Breast epithelium (tissue), 4 donors: ENCODE measurements at places on chromosomes 6 and 20. TPM values are rescaled to one million over a fixed set of nuclear protein-coding genes. Genes with fewer than 3 reads are reported as not detected.

DNA sequence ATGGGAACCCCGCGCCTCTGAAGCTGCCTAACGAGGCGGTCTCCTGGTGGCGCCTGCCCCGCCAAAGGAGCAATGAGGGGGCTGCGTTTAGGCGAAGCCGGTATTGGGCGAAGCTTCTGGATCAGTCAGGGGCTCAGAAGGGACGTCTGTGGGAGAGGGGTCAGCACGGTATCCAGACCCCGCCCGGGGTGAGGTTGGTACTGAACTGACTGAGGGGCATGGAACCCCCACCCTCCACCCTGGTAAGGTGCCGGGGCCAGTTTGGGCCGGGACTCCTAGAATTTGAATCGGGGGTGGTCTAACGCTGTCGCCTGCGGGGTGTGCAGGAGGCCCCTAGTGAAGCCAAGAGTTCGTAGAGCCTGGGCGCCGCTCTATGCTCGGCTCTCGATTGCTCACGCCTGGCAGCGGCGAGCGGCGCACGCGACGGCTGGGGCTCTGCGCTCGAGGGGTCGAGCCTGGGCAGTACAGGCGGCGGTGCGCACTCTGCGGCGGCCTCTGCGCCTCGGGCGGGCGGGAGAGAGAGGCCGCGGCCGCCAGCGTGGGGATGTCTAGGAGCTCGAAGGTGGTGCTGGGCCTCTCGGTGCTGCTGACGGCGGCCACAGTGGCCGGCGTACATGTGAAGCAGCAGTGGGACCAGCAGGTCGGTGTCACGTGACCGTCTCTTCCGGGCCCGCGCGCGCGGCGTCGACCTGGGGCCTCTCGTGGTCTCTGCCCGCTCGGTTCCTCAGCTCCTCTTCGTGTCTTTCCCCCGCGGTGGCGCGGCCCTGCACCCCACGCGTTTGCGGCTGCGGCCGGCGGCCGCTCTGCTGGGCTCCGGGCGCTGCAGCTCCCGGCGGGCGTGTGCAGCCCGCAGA, at the start of the genes KAT14 and PET117:
TSS of gene KAT14 (plus strand) at position 452 of the 854 bp plus-strand sequence. CDS start 4,798 bp downstream, outside the sequence.
TSS of gene PET117 (plus strand) at position 452 of the 854 bp plus-strand sequence. CDS start at position 545, 93 bp downstream.
- peak within 1 kb of the TSS; percentile 94 for H3K27ac ChIP-seq
- peak within 1 kb of the TSS; percentile 97 for H3K4me3 ChIP-seq
- no peaks in the 10 kb centered on the region for H3K27me3 ChIP-seq
- DNase-seq = peak; percentile 78
- H3K4me1 ChIP-seq = peaks cover 10% of the 10 kb centered on the region

Gene LRRN4
- not detected for total RNA-seq

Gene HSPA1L
- total RNA-seq = 1.3 TPM

Gene ESR1
- 2.2 TPM for total RNA-seq

DNA sequence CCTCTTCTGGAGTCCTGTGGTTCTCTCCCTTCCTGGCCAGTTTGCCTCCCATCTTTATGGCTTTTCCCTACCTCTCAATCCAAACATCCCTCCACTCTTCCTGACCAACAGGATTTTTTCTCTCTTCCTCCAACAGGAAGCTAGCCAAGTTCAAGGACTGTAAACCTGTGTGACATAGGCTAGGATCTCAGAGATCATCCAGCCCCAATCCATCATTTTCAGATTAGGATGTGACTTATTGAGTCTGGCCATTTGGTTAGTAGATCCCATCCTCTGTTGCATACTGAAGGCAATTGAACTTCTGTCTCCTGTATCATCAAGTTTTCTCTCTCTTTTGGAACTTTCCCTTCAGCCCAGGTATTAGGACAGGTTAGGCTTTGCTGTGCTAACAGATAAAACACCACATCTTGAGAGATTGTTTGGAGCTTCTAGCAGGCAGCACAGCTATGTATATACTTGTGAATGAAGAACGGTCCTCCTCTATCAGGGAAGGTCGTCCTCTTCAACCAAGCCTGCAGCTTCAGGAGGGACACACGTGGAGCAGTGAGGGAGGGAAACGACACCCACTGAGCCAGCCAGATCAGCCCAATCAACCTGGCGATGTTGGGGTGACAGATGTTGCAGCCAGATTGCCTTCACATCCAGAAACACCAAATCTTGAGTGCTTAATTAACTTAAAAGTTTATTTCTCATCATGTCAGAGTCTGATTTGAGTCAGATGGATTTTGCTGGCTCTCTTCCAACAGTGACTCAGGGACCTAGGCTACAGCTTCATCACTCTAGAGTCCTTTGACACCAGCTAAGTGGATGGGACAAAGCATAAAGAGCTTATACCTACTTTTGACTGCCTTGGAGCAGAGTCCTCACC, 106.8 kb downstream of the GJA10 start:
- no peaks in the 10 kb centered on the region for H3K27me3 ChIP-seq
- H3K36me3 ChIP-seq = no peaks in the 10 kb centered on the region
- peaks cover 5% of the 10 kb centered on the region for H3K4me1 ChIP-seq
- no peak for DNase-seq

Gene HCK
- 10.2 TPM for total RNA-seq

GRCh38 chr6:30360139-30360538, 15.2 kb downstream of the RPP21 start:
- no peaks in the 10 kb centered on the region for H3K36me3 ChIP-seq
- peaks cover 3% of the 10 kb centered on the region for H3K27me3 ChIP-seq
- H3K27ac ChIP-seq = no peak overlapping the region

DNA sequence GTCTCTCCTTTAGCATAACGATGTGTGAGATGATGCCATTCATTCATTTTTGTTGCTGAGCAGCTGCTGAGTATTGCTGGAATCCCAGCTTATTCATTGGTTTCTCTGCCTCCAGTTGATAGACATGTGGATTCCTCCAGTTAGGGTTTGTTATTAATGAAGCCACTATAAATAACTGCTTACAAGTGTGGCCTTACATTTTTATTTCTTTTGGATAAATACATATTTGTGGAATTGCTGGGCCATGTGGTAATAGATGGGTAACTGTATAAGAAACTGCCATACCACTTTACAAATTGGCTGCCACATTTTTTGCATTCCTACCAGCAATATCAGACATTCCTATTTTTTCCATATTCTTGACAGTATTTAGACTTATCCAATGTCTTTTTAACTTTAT, 2.6 kb upstream of the HLA-B start:
- no peaks in the 10 kb centered on the region for H3K4me1 ChIP-seq
- no peak overlapping the region for H3K4me3 ChIP-seq
- no peaks in the 10 kb centered on the region for H3K36me3 ChIP-seq
- DNase-seq = no peak
- no peaks in the 10 kb centered on the region for H3K27me3 ChIP-seq
- no peak overlapping the region for H3K27ac ChIP-seq

GRCh38 chr6:37486121-37486839, 13.4 kb downstream of the CCDC167 start:
- no peak overlapping the region for H3K27ac ChIP-seq
- no peaks in the 10 kb centered on the region for H3K4me1 ChIP-seq
- no peaks in the 10 kb centered on the region for H3K36me3 ChIP-seq
- H3K27me3 ChIP-seq = no peaks in the 10 kb centered on the region
- no peak for DNase-seq
- no peak overlapping the region for H3K4me3 ChIP-seq

DNA sequence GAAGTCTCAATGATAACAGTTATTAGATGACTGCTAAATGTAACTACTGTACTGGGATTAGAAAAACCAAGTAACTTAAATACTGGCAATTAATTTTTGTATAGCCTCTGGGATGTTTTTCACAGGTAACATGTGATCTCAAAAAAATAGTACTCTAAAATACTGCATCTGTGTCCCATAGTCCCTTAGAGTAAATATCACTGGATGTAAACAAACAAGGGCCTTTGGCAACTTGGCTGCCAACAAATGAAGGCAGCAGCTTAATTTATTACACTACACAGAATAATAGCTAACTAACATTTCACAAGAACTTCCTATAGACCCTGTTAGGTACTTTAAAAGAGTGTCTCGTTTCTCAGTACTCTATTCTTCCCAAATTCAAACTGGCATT, 14.0 kb downstream of the ARHGAP18 start:
- H3K27ac ChIP-seq = no peak overlapping the region
- DNase-seq = no peak
- no peaks in the 10 kb centered on the region for H3K4me1 ChIP-seq
- no peaks in the 10 kb centered on the region for H3K36me3 ChIP-seq
- H3K4me3 ChIP-seq = no peak overlapping the region

- no peaks in the 10 kb centered on the region for H3K27me3 ChIP-seq
- no peak overlapping the region for H3K27ac ChIP-seq
- no peaks in the 10 kb centered on the region for H3K36me3 ChIP-seq
Observed at GRCh38 chr6:11869672-11870340, 91.2 kb upstream of the ADTRP start.

Gene GPRC6A
- not detected for total RNA-seq

DNA sequence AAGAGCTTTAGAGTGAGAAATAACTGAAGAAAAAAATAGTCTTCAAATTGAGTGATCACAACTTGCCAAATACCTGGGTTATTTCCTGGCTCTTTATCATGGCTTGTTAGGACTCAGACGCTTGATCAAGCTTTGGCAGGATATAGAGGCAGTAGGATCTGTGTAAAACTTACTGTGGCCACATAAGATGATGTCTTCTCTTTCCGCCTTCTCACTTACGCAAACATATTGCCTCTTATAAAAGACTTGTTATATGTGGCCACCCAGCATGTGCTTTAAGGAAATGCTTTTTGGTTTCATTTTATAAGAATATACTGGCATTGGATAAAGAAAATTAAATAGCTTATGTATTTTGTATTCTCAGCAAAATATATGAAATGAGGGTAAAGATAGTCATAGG, 101.8 kb upstream of the AKIRIN2 start:
- no peaks in the 10 kb centered on the region for H3K4me1 ChIP-seq
- no peak overlapping the region for H3K4me3 ChIP-seq
- no peak for DNase-seq
- no peaks in the 10 kb centered on the region for H3K27me3 ChIP-seq
- H3K36me3 ChIP-seq = no peaks in the 10 kb centered on the region
- H3K27ac ChIP-seq = no peak overlapping the region

DNA sequence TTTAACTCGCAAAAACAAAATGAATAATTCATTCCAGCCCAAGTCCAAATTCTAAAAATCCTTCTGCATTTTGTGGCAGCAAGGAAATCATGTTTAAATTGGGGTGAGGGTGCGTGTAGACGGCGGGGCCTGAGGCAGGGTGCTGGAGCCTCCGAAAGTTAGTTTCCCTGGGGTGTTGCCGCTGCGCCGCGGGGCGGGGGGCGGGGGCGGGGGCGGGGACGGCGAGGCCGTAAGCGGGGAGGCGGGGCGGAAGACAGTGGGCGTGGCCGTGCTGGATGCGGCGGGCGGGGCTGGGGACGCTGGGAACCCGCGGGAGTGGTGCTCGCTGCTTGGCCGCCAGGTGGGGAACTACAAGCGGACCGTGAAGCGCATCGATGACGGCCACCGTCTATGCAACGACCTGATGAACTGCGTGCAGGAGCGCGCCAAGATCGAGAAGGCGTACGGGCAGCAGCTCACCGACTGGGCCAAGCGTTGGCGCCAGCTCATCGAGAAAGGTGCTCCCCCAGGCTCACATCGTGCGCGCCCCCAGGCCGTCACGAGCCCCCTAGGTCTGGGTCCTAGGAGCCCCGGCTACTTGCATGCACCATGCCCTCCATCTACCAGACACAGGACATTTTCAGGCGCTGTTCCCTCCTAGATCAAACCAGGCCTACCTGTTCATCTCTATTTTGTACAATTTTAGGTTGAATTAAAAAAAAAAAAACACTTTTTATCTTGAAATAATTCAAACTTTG, 29.0 kb downstream of the SPDEF start:
- no peaks in the 10 kb centered on the region for H3K36me3 ChIP-seq
- peak; percentile 96 for DNase-seq
- H3K27ac ChIP-seq = no peak overlapping the region
- no peaks in the 10 kb centered on the region for H3K27me3 ChIP-seq
- peak overlapping the region; percentile 58 for H3K4me3 ChIP-seq
- H3K4me1 ChIP-seq = peaks cover 5% of the 10 kb centered on the region

- H3K27me3 ChIP-seq = no peaks in the 10 kb centered on the region
- no peak overlapping the region for H3K27ac ChIP-seq
- H3K4me3 ChIP-seq = no peak overlapping the region
Observed at GRCh38 chr6:160031442-160031841, 62.6 kb downstream of the IGF2R start.

GRCh38 chr20:38127920-38128528, 37.0 kb downstream of the TGM2 start:
- H3K27me3 ChIP-seq = no peaks in the 10 kb centered on the region
- no peaks in the 10 kb centered on the region for H3K36me3 ChIP-seq
- no peak overlapping the region for H3K27ac ChIP-seq
- no peaks in the 10 kb centered on the region for H3K4me1 ChIP-seq
- DNase-seq = no peak
- no peak overlapping the region for H3K4me3 ChIP-seq

Gene MYT1
- total RNA-seq = under 0.01 TPM

Gene OXT
- not detected for total RNA-seq

DNA sequence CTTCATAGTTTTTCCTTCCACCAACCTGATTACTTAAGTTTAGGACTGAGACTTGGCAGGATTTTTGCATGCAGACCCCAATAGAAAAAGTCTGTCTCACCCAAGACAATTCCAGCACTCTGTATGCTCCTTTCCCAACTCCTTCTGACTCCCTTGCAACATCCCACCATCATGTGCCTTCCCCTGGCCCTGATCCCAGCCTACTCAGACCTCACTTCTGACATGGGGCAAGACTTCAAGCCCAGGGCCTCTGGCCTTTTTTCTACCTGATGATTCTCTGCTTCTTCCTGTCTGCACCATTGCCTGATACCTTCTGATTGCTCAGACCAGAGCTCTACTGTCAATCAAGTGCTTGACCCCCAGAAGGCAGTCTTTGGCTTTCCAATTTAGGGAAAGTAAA, 96.6 kb downstream of the HAO1 start:
- H3K27ac ChIP-seq = no peak overlapping the region
- H3K27me3 ChIP-seq = no peaks in the 10 kb centered on the region
- no peaks in the 10 kb centered on the region for H3K4me1 ChIP-seq
- no peak overlapping the region for H3K4me3 ChIP-seq

DNA sequence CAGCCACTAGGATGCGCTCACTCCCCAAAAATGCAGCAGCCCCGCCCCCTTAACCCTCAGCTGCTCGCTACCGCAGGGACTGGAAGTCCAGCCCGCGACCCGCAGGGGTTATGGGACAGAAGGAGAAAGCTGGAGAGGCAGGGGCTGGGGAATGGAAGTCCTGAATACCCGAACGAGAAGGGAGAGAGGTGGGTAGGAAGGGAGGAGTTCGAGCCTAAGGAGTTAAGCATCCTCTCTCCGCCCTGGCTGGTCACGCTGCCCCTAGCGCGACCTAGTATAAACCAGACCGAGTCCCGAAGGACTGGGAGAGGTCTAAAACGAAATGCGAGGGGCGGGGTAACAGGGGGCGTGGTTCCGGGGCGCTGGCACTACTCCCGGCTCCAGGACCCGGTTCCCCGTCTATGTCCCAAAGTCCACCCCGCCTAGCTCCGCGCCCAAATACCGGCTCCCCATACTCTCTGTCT, 448 bp upstream of the DDAH2 start:
- no peaks in the 10 kb centered on the region for H3K27me3 ChIP-seq
- H3K4me3 ChIP-seq = peak overlapping the region; percentile 82
- peak; percentile 95 for DNase-seq
- H3K27ac ChIP-seq = peak overlapping the region; percentile 97
- H3K36me3 ChIP-seq = peaks cover 6% of the 10 kb centered on the region

DNA sequence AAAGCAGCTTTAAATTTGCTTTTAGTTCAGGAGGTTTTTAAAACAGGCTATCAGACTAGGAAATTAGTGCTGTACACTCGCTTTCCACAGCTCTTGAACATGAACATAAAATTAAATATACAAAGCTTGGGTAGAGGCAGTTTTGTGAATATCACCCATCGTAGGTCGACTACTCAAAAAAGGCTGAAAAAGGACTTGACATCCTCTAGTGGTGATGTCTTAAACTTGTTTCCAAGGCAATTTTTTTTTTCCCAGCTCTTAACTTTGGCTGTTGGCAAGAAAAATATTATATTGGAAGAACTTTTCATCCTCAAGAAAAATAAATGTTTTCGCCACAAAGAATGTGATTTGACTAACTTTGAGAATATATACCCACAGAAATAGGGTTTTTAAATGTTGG, 2.9 kb downstream of the MAP7 start:
- no peak overlapping the region for H3K4me3 ChIP-seq
- no peaks in the 10 kb centered on the region for H3K36me3 ChIP-seq
- H3K4me1 ChIP-seq = peaks cover 4% of the 10 kb centered on the region
- H3K27ac ChIP-seq = no peak overlapping the region
